CD8-positive, alpha-beta memory T cell (primary cell): ENCODE measurements at places on chromosomes 5 and 9.

DNA sequence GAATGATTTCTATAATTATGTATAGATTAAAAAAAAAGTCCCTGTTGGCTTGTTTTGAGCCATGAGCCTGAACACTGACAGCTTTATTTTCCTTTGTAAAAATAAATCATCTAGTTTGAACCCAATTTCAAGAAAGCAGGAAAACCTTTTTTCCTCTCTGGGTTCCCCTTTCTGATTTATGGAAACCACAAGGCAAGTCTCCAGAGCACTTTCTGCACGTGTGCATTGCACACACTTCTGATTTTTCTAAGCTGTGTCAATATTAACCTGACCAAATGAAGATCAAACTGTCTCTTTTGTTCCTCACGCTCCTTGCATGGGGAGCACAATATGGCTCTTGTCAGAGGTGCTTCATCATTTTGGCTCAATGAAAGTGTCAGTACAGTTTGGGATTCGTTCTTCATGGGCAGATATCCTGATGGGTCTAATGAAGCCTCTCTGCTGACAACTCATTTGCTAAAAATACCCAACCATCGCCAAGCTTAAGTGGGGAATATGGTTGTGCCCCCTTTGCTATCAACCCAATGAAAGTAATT lies 39.2 kb upstream of the PCA3 start:
- no peak for DNase-seq

GRCh38 chr9:127493592-127494303 lies 42.4 kb downstream of the LRSAM1 start:
- no peak for DNase-seq

DNA sequence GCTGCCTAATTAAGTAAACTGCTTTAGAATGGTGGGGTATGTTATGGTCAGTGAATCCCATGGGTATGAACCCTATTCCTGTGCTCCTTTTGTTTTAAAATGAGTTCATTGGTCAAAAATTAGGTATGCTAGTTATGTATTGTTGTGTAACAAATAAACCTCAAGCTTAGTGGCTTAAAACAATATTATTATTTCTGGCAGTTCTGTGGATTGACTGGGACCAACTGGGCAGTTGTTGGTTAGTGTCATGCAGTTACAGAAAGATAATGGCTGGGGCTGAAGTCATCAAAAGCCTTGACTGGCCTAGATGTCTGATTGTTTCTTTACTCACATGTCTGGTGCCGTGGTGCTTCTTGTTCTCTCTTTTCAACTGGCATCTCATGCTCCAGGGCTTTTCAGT lies 8.9 kb upstream of the PTAR1 start:
- no peak for DNase-seq

GRCh38 chr9:89448381-89448780 lies 49.5 kb downstream of the SEMA4D start:
- peak; percentile 74 for DNase-seq

- no peak for DNase-seq
Measured at GRCh38 chr5:140182075-140182711, 7.2 kb downstream of the CYSTM1 start.

GRCh38 chr9:87741891-87742290 lies 16.0 kb downstream of the CTSL start:
- DNase-seq, result no peak

DNA sequence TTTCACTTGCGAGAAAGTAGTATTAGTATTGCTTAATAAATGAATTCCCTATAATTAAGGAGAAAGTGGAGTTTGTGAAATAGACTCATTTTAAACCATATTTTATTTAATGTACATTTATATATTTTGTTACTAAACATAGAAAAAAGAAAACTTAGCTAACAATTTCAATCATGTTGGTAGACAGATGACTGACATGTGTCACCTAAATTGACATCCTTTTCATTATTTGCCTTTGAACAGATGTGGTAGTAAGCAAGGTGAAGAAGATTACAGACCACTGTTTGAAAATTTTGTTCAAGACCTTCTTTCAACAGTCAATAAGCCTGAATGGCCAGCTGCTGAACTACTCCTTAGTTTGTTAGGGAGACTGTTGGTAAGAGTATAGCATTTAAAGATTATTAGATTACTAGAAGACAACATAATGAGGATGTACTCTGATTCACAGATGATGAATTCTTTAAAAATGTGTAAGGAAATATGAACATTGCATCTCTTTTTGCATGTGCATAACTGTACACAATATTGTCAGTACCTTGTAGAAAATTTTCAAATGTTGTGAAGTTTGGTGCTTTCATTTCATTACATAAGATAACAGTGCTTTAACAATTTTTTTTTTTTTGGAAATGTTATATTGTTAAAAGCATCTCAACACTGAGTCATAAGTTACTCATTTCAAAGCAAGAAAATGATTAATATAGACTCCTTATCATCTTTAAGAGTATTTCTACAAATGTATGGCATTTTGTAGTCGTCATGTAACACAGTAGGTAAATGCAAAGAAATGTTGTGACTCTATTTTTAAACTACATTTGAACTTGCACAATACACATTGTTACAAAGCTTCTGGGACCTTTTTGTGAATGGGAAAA lies 139.5 kb downstream of the NIPBL start:
- DNase-seq, result no peak

- no peak for DNase-seq
Measured at GRCh38 chr5:143642791-143643190, 169.2 kb upstream of the HMHB1 start.

GRCh38 chr9:83281306-83282255 lies 218.6 kb upstream of the RASEF start:
- no peak for DNase-seq

GRCh38 chr9:109001275-109001676 lies 12.0 kb downstream of the CTNNAL1 start:
- no peak for DNase-seq

DNA sequence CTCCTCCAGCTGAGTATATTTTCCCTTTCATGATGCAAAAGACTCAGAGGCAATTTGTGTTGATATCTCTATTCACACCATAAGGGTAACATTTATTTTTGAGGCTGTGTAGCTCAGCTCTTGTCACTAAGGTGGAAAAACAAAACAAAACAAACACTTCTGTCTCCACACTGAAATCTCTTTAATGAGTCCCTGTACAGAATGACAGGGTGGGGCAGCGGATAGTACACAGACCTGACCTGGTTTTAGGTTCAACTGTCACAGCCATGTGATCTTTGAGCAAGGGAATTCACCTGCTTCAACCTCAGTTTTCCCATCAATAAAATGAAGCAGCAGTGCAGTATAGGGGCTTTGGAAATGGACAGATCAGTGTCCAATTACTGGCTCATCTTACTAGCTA lies 29.3 kb downstream of the TLR4 start:
- DNase-seq, result no peak

DNA sequence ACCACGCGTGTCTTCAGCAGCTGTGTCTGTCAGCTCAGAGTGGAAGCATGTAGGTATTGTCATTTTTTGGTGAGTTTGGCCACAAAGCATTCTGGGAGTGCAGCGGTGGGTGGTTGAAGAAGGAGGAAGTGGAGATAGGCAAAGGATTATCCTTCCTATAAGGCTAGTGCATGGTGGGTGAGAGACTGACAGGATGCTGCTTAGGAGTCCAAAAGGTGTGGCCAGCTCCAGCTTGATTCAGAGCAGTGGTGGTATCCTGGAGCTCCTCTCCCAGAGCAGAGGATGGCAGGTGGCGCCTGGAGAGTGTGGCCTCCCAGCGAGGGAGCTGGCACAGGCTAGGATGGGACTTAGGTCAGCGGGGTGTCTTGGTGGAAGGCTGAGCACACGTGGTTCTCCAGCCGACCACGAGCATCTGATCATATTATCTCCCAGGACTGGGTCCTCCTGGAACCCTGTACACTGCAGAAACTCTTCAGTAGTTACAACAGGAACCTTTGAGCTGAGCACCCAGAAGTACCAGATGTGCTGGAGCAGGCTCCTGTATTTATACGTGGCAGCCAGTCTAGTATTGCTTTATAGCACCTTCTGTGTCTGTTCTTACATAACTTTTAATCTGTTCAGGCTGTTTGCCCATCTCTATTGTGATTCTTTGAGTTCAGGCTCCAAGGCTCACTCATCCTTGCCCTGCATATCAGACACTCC lies 29.6 kb downstream of the MAML1 start:
- DNase-seq, result no peak

DNA sequence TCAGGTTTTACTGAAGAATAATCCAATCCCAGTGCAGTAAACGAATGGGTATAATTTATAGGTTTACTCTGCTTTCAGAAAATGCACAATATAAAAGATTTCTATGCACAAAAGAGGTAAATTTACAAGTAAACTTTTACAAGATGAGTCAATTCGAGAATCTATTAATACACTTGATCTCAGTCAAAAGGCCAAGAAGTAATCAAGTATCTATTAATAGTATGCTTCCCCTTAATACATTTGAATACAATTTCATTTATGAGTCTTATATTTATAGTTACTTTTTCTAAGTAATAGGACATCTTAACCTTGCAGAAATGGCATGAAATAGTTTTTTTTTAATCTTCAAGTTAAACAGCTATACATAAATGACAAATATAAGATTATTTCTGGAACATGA lies 355.2 kb upstream of the EFNA5 start:
- DNase-seq, result no peak

- DNase-seq, result no peak
Measured at GRCh38 chr5:116265471-116265870, 180.6 kb downstream of the COMMD10 start.

GRCh38 chr9:28820741-28821140 lies 1247.5 kb upstream of the C9orf72 start:
- DNase-seq, result no peak

GRCh38 chr9:32986971-32987370 lies 14.5 kb downstream of the APTX start:
- no peak for DNase-seq

GRCh38 chr5:41270423-41271251 lies 57.3 kb upstream of the C6 start:
- no peak for DNase-seq

DNA sequence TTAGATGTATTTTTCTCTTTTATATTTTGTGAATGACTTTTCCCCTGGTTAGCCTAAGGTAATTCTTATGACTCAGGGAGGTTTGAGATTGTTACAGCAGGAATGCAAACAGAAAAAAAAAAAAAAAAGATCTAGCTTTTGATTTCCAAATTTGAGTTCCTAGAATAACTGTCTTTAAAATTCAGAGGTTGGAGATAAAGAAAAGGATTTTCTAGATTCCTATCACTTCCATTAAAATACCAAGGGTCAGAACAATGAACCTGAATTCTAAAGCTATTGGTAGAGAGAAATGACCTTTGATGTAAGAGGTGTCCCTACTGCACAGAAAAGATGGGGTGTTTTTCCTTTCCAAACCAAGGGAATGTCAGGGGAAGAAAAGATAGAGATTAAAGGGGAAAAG lies 262.5 kb downstream of the DOCK8 start:
- DNase-seq, result no peak

DNA sequence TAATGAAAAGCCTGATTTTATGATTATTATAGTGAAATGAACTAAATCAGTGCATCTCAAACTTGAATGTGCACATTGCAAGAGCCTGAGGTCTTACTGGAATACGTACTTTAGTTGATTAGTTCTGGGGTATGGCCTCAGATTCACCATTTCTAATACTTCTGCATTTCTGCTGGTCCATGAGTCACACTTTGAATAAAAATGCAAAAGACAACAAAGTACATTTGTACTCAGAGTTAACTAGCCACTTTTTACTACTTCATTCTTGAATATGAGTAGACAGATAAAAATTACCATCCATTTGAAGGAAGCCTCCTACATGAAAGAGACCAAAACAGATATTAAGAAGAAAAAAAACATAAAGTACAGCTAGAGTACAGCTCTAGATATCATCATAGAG lies 27.1 kb upstream of the PRR16 start:
- DNase-seq, result no peak

DNA sequence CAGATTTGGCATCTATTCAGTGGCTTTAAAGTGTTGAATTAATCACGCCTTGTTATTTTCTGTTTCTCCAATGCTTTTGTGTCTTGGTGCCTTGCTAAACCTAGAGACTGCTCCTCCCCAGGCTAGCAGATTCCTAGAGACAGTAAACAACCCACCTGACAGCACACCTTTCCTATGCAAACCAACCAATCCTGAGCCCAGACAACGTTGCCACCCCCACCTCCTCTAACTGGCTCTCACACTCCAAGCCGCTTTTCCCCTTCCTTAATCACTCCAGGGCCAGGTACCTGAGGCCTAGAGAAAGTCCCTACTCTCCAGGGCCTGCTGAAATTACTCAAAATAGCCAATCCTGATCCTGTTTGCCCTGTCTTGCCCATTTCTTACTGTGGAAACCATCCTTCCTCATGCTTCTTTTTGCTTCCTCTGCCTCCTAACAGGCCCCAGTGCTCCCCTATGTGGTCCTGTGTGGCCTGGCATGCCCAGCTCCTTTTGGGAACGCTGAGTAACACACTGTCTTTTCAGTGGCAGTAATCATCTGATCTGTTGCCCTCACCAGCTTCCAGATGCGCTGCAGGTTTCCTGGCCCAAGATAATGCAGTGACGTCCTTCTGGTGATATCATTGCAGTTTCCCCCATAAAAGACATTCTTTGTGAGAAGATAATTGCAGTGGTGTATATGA lies 53.4 kb downstream of the GAS1 start:
- DNase-seq, result no peak

DNA sequence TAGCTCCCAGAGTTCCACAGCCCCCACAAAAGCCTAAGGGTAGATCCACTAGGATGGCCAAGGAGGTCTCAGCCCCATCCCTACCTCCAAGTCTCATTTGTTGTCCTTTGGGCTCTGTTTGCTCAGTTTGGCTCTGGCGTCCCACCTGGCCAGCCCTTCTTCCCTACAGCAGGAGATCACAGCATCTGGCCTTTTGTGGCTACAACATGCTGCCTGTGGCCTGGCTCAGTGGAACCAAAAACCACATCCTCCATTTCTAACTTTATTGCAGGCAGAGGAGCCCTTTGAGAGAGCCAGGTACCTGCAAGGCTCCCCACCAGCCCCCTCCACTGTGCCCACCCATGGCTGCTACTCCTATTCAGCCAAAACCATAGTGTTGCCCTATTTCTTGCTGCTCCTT lies 11.4 kb downstream of the JADE2 start:
- DNase-seq, result no peak

DNA sequence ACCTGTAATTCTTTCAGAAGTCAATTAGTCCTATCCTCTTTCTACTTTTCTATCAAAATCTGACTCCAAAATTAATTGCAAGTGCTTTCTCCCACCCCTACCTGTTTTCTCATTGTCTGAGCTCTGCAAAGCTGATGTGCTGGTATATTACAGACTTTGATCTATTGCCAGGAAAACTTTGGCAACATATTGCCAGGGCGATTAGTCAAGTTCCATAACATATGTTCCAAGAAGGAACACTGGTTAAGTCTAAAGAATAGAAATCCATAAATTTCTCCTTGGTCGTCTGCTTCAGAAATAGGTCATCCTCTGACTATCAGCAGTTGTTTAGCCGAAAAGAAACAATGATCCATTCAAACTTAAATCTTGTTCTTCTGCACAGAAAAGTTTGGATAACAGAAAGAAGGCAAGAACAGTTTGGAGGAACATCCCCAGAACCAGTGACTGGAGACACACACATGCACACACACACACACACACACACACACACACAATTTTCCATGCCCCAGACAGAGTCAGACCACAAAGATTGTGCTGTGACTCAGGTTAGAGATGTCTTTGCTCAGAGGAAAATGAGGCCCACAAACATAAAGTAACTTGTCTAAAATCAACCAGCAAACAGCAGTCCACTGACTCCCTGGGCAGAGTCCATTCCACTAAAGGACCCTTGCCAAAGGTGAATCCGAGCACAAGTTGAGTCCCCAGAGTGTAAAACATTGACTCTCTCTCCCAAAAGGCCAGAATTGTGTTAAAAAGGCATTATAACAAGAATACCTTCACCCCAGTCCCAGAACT lies 202.1 kb downstream of the DEPDC1B start:
- no peak for DNase-seq
